RPMI8226 (cell line): ENCODE measurements at places on chromosomes 6 and 20.
A peak's percentile ranks its signal among the peaks of the same experiment; 100 is the strongest.

DNA sequence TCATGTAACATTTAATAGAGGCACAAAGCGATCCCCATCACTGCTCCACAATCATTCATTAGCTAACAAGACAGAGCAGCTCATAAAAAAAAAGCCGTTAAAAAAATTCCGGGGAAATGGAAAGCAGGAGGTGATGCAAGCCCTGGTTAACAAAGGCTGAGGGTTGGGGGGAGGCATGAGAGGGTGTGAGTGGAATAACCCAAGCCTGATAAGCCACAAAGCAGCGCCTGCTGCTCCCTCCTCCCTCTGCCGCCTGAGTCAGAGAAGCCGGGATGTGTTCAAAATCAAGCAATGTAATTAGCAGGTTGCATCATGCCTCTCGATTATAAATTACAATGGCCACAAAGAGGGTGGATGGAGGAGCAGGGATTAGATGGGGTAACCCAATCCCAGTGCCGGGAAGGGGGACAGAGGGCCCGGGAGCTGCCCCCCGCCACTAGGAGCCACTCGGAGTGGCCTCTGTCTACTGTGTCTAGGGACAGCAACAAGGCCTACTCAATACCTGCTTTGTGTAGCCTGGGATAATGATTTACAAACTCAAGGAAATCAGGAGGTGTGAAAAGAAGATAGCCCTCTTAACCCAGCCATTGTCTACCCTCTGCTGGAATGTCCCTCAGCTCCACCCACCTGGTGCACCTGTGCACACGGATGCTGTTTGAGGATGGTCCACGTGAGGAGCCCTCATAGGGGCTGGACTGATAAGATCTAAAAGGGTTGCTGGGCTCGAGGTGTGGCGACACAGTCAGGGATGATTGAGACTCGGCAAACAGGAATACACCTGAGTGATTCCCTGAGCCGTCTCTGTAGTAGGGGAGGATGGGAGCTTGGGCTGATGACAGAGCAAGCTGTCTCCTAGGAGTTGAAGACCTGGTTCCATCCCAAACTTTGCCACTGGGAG, 156.9 kb downstream of the VEGFA start:
- no peak for DNase-seq

DNA sequence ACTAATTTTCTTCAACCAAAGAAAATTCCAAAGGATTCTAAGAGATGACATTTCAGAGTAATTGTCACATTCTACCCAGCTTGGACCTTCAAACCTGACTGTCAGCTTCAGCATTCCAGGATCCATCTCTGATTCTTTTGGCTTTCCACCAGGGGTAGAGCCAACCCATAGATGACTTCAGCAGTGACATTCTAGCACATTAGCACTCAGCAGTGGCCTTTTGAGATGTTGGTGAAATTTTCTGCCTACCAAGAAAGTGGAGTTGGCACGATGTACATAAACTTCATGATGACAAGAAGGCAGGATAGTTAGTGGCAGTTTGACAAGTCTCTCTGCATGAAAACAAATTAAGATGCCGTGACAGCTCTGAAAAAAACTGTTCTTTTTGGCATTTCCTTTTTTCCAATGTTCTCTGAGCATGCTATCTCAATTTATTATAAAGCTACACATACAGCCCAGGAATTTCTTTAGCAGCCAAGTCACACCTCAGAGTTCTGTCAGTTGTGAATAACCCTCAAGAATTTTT, 466.5 kb upstream of the RNF217 start:
- no peak for DNase-seq

GRCh38 chr6:161418463-161418945, 144.6 kb upstream of the AGPAT4 start:
- peak; percentile 50 for DNase-seq

- DNase-seq = no peak
Measured at GRCh38 chr20:53245574-53245973, 273.4 kb downstream of the TSHZ2 start.

- peak; percentile 33 for DNase-seq
Measured at GRCh38 chr6:12911427-12911826, 194.9 kb downstream of the PHACTR1 start.

DNA sequence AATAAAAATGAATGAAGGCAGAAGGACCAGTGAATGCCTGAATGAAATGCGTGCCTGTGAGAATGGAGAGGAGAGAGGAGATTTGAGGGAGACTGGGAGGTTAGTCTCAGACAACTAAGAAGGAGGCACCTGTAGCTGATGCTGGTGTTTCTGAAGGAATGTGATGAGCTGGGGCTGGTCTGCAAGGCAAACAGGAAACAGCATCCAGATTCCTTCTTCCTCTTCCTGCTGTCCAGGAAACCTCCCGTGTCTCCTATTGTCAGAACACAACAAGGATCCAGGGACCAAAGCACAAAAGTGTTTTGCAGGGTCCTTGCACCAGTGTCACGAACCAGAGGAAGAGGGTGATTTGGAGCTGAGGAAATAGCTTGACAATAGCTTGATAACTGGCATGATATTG, 50.4 kb upstream of the TAB2 start:
- no peak for DNase-seq
